Pons (tissue), 1 donor: ENCODE measurements at places on chromosomes 4 and X.

DNA sequence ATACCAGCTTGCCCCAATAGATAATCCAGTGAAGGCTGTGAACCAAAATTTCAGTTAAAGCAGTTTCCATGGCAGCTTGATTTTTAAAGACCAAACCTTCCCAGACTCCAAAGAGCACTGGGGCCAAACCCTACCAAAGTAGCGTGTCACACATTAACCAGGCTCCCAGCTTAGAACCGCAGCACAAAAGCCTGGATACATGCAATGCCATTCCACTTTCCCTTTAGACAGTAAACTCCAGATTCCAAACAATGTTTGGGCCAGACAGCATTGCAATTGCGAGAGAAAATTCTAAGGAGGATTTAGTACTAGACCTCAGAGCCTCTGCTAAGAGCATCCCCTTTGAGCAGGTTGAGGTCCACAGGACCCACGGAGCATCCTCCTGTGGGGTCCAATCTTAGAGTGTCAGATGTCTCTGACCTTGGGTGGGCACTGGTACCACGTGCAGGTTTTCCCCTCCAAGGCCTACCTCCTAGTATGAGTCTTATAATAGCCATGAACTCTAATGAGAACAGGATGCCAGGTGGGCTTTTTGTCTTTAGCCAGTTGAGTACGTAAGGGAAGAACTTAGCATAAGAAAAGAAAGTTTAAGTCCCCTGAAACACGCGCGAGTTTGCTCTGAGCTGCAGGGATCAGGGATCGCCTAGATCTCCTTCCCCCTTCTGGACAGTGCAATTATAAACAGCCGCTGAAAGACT, 38.8 kb downstream of the MGARP start:
- no peak for DNase-seq

DNA sequence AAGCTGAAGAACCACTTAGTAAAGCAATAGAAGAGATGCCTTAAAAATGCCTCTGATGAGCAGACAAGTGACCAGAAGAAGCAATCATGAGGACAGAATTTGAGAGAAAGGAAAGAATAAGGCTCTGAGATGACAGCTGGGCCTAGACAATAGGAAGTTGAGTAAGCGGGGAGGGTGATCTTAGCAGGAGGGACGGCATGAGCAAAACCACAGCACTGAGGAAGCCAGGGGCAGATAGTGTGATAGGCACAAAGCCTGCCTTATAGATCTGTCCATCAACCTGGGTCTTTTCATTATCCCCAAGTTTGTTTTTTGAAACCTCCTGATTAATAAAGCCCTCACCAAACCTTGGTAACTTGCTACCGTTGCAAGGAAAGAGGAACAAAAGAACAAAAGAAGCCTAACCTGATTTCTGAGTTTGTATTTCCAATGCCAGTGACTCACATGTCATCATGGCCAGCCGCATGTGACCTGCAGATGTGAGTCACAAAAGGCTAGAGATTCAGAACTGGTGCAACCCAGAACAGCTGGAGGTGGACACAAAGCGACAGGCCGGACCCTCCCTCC, 55.7 kb upstream of the PPARGC1A start:
- no peak for DNase-seq

DNA sequence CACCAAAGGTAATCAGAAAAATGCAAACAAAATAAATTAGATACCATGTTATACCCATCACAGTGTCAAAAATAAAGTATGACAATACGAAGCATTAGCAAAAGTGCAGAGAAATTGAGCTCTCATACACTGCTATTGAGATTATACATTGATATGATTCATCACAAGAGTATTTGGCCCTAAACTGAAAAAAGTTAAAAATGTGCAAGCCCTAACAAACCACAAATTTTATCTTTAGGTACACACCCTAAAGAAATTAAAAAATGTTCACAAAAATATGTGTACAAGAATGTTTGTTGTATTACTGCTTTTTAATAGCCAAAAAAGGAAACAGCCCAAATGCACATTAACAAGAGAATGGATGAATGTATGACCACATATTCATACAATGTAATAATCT, 137.9 kb upstream of the MAGEA10 start:
- DNase-seq: no peak

GRCh38 chr4:5045097-5045496, 6.2 kb upstream of the STK32B start:
- DNase-seq: peak; percentile 74

DNA sequence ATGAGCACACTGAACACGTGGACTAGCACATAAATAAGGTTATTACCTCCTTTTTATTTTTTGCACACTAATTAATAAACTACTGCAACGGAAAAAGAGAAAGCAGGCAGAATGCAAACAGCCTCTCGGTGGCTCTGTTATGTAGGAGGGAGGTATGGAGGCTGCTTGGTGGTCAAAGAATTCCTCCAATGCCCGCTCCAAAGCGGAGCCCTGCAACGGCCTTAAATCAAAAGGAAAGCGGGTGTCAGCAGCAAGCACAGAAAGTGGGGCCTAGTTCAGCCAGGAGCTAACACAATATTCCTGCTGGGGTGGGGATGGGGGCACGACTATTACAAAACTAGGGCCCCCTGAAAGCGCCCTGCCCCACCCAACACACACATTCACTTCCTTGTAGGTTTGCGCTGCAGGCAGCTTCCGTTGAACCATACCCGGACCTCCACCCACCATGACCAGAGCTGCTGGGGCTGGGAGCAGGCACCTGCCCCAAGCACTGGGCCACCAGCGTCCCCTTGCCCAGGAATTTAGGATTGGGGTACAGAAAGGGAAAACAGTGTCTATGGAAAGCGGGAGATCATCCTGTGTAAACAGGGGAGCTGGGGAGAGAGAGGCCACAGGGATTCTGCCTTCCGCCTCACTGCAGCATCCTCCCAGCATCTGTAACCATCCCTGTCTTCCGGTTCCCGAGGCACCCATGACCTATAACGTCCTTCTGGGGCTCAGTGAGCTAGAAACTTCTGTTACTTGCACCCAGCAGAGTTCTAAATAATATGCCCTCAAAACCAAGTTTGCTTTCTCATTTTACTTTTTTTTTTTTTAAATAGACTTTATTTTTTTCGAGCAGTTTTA, 57.1 kb upstream of the DDX3X start:
- DNase-seq: no peak

- no peak for DNase-seq
Measured at GRCh38 chrX:646228-646495, 15.6 kb downstream of the SHOX start.

- DNase-seq: no peak
Measured at GRCh38 chr4:16860516-16860915, 37.9 kb downstream of the LDB2 start.

DNA sequence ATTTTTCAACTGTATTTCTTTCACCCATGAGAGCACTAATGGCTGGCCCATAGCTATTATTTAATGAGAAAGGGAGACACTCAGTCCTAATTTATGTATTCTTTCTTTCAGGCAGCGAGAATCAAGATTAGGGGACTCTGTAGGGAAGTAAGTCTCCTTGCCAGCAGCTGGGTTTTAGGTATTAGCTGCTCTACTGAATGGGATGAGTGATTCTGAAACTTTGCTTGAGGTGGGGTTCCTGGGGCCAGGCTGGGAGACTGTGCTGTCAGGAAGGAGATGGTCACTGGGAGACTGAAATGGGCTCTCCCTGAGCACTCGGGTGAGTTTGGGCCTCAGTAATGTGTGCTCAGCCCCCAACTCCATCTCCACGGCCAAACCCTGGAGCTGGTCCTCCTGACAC, 78.7 kb downstream of the LNX1 start:
- DNase-seq: no peak

GRCh38 chr4:4502694-4503311, 39.0 kb downstream of the STX18 start:
- peak; percentile 44 for DNase-seq

DNA sequence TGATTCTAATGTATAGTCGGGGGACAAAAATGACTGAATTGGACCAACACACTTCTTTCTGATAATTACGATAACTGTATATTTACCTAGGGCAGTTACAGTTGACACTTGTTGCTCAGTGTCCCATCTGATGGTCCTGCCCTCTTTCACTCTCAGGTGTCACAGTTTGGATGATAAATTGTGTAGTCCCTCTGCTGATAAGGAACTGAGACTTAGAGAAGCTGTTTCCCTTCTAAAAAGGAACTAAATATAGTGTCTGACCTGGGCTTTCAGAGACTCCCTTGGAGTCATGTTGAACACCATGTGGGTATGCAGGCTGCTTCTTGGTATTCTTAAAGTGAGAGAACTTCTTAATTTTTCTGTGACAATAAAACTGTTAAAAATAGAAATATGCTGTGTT, 23.7 kb upstream of the PNPLA4 start:
- no peak for DNase-seq

- DNase-seq: no peak
Measured at GRCh38 chrX:12962041-12962504, 12.8 kb upstream of the TMSB4X start.

- no peak for DNase-seq
Measured at GRCh38 chr4:138671606-138672084, 343.9 kb upstream of the NOCT start.

DNA sequence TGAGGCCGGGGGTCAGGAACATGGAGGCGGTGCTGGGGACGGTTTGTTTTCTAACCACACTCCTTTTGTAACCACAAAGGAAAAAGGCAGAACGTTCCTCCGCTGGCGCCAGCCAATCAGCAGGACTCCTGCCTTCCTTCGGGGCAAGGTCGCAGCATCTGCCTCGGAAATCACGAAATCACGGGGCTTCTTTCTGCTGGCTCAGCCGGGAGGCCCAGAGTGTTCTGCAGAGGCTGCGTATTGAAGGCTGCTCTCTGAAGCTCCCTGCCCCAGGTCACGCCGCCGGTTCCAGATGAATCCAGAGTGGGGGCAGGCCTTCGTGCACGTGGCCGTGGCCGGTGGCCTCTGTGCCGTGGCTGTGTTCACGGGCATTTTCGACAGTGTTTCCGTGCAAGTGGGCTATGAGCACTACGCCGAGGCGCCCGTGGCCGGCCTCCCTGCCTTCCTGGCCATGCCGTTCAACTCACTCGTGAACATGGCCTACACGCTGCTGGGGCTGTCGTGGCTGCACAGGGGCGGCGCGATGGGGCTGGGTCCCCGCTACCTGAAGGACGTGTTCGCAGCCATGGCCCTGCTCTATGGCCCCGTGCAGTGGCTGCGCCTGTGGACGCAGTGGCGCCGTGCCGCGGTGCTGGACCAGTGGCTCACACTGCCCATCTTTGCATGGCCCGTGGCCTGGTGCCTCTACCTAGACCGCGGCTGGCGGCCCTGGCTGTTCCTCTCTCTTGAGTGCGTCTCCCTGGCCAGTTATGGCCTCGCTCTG, 9.4 kb downstream of the TMEM187 start:
- DNase-seq: peak; percentile 38

DNA sequence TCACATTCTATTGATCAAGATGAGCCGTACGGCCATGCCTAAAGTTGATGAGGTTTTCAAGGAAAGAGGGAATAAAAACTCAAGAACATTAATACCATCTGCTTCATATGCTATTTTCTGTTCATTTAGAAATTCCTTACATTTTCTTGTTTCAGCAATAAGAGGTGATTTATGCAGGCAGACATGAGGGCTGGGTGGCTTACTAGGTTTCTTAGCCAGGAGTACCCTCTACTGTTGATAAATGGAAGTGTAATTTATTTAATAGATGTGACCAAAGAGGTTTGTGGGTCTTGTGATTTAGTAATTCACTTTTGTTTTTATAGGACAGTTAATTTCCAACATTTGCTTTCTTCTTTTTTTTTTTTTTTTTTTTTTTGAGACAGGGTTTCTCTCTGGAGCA, 6.4 kb upstream of the SMIM9 start:
- DNase-seq: peak; percentile 33

DNA sequence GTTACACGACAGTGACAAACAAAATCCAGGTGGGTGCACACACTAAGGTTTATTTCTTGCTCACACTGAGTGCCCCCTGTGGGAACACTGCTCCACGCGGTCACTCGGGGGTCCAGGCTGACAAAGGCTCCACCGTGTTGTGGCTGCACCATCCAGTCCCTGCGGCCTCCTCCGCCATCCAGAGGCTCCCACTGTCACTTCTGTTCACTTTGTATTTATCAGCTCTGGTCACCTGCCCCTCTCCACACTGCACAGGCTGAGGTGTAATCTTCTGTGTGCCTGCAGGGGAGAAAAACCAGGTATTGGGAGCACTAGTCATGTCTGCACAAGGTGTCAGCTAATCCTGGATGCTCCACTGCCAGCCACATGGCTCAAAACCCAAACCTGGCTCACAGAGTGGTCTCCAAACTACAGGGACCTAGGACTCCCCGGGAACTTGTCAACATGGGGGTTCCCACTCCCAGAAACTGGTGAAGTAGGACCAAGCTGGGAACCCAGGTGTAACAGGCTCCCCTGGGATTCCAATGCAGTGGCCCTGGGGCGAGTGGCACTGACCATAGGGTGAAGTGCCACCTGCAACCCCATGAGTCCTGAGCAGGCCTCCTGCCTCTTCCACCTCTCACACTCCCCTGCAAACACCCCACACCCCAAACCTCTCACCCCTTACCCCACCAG, 25.5 kb downstream of the HMX1 start:
- DNase-seq: no peak

DNA sequence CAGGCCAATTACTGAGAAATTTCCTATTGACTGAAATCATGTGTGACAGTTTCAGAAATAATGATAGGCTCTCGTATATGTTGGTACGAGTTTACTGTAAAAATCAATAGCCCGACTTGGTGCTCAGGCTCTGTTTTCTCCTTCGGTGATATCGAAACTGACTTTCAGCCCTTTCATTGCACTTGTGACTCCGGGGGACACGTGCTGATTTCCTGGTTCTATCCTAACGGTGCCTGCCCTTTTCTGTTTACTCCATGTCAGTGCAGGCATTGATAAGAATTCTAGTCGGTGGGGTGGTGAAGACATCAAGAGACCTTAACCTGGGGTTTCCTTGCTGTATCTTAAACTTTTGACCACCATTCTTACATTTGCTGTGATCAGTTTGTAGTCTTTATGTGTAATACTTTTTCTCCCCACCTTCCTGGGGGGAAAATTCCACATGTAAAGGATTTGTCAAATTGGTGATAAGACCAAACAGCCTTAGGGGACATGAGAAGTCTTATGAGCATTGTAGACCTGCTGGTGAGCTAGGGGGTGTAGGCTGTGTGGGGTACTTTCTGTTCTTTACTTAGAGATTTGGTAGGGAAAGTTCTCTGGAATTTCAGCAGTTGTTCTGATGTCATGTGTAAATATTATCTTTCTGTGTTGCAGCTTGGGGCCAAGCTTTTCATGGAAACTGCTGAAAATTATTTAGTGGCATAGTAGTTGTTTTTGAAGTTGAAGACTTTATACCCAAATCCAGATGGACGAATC, 52.7 kb downstream of the TMEM131L start:
- DNase-seq: no peak

- no peak for DNase-seq
Measured at GRCh38 chrX:65537229-65537628, 2.6 kb upstream of the LAS1L start.

DNA sequence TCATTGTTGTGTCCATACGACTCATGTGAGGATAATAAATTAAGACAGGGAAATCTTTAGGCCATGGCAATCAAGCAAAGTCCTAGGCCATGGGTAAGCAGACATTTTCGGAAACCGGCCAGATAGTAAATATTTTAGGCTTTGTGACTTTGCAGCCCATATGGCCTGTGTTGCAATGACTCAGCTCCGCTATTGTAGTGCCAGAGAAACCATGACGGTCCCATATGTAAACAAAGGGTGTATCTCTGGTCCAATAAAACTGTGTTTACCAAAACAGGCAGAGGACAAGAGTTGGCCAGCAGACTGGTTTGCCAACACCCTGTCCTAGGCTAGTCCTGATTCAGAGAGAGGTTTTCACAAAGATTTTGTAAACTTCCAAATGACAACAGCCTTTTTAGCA, 5.0 kb downstream of the FAM114A1 start:
- DNase-seq: no peak
